ENCODE measurements at places on chromosomes 6 and 20.
A peak's percentile ranks its signal among the peaks of the same experiment; 100 is the strongest.

- DNase-seq = peak; percentile 35
These were observed 4.5 kb upstream of the TAF8 start for GRCh38 chr6:42045538-42046460.

GRCh38 chr6:159117046-159117445 is 52.2 kb upstream of the FNDC1 start:
- no peak for DNase-seq

GRCh38 chr6:30615219-30615957 is 1.7 kb downstream of the PPP1R10 start:
- peak; percentile 92 for DNase-seq

DNA sequence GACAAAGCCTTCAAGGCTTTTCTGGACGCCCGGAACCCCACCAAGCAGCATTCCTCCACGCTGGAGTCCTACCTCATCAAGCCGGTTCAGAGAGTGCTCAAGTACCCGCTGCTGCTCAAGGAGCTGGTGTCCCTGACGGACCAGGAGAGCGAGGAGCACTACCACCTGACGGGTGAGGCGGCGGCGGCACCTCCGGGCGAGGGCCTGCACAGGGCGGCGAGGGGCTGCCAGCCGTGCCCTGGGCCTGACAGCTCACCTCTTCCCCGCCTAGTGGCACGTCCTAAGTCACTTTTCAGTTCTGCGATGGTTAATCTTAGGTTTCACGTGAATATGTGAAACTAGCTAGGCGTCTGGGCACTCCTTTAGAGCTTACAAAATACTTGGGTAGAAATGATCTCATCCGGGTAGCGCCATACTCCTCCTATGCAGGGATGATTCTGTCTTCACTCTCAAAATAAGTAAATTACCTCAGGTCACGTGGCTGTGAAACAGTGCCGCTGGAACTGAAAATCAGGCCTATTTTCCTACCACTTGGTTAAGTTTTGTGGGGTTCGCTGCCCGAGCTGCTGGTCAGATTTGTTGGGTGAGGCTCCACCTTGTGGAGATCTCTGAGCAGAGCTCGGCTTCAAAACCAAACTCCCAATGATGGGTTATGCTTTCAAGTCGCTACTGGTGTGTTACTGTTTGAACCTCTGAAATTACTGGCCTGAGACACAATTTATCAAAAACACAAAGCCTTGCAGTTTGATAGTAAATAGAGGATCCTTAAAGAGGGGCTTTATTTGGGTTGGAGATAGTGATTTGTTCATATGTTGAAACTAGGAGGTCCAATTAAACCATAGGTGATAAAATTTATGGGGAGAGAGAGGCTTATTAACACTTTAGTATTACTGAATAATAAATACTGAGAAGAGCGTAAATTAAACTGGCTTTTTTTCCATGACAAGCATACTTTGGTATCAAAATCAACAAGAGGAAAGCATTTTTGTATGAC is 15.5 kb upstream of the CLDN20 start:
- DNase-seq = no peak

GRCh38 chr6:105941621-105942412 is 144.3 kb upstream of the PRDM1 start:
- DNase-seq = no peak

- no peak for DNase-seq
These were observed 23.2 kb downstream of the DLL1 start for GRCh38 chr6:170267688-170268087.

DNA sequence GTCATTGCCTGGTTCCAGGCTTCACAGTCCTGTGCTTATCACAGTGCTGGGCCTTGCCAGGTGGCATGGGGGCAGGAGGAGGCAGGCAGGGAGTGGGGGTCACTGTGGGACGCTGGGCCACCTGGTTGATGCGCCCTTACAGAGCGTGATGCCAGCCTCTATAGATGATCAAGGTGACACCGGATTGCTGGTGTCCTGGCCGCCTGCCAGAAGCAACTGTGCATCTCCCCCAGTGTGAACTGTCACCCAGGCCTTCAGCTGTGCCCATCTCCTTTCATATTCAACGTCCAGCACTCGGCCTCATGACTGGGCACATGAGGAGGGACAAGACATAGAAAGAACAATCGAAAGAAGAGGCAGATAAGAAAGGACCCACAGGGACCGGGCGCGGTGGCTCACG is 318.9 kb downstream of the TAF4 start:
- no peak for DNase-seq

- no peak for DNase-seq
These were observed 164.4 kb upstream of the KCNG1 start for GRCh38 chr20:51187261-51187660.

DNA sequence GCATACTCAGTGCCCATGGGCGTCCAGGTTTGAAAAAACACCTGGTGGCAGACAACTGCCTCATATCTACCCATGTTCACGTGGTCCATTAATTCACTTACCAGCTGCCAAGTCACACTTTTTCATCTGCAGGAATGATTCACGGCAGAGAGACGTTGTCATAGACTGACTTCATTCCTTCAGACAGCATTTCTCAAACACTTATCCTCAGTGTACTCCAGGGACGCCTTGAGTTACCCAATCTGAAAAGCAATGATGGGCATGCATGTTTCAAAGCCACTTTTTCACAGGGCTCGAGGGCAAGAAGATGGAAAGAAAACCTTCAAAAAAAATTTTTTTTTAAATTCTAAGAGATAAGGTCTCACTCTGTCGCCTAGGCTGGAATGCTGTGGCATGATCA is 6.0 kb downstream of the MMP24OS start:
- no peak for DNase-seq

DNA sequence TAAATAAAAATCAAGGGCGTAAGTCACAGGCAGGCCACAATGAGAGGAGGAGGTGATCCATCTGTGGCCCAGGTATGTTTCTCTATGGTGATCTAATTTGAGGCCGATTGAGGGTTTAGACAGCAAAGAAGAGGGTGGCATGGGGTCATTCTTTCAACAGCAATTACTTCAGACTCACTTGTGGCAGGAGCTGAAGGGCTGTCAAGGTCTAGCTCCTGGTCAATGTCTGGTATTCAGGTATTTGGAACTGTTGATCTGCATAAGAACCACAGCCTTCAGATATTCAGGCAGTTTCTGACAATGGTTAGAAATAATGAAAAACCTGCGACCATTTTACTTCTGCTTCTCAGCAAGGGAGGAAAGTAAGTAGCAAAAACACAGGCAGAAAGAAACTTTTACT is 259.6 kb downstream of the FOXC1 start:
- no peak for DNase-seq

DNA sequence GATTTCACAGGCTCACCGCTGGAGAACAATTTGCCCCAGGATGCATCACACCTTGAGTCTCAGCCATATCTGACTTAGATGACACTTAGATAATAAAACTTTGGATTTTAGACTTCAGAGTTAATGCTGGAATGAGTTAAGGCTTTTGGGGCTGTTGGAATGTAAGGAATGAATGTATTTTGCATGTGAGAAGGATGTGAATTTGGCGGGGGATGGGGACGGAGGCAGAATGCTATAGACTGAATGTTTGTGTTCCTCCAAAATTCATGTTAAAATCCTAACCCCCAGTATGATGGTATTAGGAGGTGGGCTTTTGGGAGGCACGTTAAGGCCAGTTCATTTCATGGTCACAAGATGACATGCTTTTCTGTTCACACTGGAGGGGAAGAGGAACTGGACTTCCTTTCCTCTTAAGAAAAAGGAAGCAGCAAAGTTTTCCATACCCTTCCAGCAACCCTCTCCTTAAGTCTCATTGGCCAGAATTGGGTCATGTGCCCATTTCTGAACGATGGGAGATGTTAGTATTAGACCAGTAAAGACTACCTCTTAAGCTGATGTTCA is 5.8 kb upstream of the SRXN1 start:
- no peak for DNase-seq

GRCh38 chr6:13303668-13304017 is 24.7 kb downstream of the TBC1D7 start:
- DNase-seq = no peak

DNA sequence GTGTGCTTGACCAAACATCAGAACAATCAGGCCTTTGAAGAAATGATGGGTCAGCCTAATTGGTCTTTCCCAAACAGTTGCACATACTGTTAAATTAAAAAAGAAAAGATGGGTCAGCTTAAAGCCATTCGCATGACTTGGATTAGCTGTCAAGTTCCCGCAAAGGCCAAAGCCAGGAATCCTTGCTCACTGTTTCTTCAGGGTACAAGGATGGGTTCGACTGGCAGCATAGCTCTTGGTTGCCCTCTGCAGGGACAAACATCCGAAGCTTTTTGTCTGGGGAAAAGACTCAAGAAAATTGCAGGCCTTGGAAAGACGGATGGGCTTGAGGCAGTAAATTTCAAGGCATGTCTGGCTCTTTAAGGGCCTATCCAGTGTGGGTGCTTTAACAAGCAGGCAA is 168.0 kb downstream of the HDGFL1 start:
- no peak for DNase-seq

DNA sequence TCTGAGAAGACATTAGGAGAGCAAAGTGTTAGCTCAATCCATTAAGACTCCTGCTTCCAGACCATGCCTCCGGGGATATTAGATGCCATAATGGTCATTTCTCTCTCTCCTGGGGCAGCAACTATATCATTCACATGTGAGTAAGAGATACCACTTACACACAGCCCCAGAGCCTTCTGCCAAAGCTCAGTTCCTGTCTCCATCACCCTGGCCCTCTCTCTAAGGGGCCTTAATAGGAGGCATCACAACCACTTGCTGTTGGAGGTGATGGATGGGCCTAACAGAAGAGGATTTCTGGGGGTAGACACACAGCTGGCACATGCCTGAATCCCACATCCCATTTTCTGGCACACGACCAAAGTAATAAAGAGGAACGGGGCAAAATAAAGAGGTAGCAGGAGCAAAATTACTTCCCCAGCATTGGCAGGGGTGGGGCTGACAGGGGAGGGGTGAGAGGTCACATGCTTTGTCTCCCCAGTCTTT is 34.0 kb upstream of the VSTM2L start:
- no peak for DNase-seq

GRCh38 chr20:41499064-41499463 is 119.1 kb downstream of the CHD6 start:
- no peak for DNase-seq

DNA sequence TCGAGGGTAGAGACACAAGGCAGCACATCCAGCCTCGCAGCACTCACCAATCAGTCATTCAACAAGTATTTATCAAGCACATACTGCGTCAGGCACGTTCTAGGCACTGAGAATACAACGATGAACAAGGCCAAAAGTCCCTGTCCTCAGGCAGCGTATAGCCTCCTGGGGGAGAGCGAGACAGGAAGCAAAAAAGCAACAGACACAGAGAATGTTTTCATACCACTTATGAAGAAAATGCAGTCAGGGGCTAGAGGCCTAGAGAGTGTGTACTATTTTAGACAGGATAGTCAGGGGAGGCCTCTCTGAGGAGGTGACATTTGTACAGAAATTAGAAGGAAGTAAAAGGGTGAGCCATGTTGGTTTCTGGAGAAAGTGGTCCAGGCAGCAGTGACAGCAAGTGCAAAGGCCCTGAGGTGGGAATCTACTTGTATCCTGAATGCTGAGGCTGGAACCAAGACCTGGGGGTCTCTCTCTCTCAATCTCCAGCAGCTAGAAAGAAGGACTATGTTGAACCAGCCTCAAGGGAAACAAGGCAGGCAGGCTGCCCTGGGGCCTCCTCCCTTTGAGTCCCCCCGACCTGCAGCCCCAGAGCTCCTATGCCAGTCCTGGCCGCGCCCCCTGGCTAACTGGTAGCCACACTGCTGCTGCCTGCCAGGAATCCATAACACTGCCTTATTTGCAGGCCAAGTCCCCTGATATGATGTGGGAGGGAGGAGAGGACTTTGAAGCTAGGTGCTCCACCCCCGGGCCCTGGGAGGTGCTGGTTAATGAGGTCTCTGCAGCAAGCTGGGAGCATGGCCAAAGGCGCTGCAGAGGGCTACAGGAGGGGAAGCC is 151.2 kb downstream of the GRM4 start:
- no peak for DNase-seq

GRCh38 chr6:157584036-157584435 is 203.0 kb downstream of the ZDHHC14 start:
- DNase-seq = no peak

- DNase-seq = no peak
These were observed 216.8 kb upstream of the SGK1 start for GRCh38 chr6:134534708-134535149.

- DNase-seq = peak; percentile 73
These were observed 690.6 kb downstream of the EPM2A start for GRCh38 chr6:145044641-145045246.

DNA sequence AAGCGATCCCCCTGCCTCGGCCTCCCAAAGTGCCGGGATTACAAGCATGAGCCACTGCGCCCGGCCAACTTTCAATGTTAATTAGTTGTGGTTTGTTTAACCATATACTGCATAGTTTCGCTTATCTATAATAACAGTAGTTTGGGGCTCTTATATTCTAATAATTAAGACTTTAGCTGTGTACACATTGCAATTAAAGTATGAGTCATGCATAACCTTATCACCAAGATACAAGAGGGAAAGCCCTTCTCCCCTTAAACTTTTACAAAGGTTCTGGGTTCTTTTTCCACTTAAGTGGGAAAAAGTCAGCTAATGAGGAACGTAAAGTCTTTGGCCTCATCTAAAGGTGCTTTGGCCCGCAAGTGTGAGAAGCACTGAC is 3.2 kb upstream of the MCCD1 start:
- DNase-seq = no peak

- DNase-seq = no peak
These were observed 59.6 kb downstream of the DHX35 start for GRCh38 chr20:39021748-39022147.

DNA sequence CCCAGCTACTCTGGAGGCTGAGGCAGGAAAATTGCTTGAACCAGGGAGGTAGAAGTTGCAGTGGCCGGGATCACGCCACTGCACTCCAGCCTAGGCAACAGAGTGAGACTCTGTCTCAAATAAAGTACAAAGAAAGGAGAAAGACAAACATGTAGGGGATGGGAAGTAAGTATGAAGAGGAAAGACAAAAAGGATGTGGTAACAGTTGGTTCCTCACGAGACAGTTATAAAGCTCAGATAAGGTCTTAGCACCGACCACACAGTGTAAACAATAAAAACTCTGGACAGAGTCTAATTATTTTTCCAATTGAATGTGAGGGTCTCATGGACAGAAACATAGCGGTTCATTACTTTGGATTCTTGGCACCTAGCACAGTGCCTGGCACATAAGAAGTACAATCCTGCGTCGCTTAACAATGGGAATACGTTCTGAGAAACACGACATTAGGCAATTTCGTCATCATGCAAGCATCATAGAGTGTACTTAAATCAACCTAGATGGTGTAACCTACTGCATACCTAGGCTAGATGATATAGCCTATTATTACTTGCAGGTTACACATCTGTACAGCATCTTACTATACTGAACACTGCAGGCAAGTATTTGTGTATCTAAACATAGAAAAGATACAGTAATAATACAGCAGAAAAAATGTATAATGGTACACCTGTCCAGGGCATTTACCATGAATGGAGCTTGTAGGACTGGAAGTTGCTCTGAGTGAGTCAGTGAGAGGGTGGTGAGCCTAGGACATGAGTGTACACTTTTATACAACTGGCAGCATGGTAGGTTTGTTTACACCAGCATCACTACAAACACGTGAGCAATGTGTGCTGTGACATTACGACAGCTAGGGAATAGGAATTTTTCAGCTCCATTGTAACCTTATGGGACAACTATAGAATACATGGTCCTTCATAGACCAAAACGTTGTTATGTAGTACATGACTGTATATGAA is 38.2 kb downstream of the MBOAT1 start:
- no peak for DNase-seq

Measured in fibroblast of skin of left quadriceps (primary cell).